ENCODE measurements at places on chromosomes 5 and 9. TPM values are rescaled to one million over a fixed set of nuclear protein-coding genes. Genes with fewer than 3 reads are reported as not detected.
A peak's percentile ranks its signal among the peaks of the same experiment; 100 is the strongest.

GPR150 gene
- 0.26 TPM for total RNA-seq

SPATA31D4 gene
- total RNA-seq: not detected

GRCh38 chr9:98940276-98940675 lies 3.4 kb upstream of the COL15A1 start:
- no peaks in the 10 kb centered on the region for H3K36me3 ChIP-seq
- H3K4me3 ChIP-seq: no peak overlapping the region
- H3K4me1 ChIP-seq: no peaks in the 10 kb centered on the region
- no peak overlapping the region for H3K27ac ChIP-seq

DNA sequence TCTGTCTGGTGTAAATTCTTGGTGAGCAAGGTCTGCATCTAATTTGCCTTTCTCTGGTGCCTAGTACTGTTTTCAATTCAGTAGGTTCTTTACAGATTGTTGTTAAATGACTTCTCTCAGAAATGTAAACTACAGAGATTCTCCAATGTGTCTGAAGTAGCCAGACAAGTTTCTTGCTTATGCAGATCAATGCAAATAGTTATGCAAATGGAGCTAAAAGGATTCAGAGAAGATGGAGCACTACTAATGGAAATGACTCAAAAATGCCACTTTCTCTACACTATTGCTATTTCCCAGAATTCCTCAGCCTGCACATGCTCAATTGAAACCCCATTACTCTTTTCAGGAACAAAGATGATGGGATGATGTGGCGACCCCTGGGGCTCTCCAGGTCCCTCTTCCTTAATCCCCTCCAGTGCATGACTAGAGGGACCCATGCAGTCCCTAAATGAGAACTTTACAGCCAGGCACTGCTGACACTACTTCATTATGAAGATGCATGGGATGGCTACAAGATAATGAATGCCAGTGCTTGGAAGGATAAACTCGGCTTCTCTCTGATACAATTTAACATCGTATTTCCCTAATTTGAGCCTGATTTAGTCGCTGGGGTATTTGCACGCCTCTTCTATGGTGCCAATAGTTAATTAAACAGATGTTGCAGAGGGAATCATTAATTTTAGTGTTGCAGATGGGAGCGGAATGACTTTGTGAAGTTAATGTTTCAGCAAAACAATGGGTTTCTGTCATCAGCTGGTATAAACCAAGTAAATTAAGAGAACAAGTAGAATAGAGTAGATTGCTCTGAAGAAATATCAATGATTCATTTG lies 753.2 kb downstream of the TLR4 start:
- no peaks in the 10 kb centered on the region for H3K27me3 ChIP-seq
- no peak overlapping the region for H3K27ac ChIP-seq
- no peaks in the 10 kb centered on the region for H3K4me1 ChIP-seq
- DNase-seq: no peak
- no peak overlapping the region for H3K4me3 ChIP-seq

DNA sequence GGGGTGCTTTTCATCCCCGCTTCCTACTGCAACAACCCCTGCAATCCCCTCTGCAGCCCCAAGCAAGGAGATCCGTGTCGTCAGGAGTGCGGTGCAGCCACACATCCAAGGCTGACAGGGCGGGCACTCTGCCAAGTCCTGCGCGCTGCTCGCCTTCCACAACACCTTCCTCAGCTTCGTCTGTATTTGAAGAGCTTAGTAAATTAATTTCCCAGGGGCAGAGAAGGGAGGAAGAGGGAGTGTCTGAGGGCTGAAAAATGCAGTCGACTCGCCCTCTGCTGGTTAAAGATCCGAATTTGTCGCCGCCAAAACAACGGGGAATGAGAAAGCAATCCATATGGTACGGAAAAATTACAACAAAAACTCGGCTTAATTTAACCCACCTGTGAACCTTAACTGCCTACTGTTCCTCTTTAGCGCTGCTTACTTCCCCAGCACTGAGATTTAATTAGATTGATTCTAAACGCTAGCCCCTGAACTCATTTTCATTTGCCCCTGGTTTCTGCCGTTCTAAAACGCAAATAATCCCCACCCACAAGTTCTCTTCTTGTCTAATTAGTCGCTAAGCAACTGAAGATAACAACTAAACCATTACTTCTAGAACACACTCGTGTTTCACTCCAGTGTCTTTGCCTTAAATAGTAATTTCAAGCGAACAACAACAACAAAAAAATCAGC lies 10.9 kb upstream of the PCDHB1 start:
- H3K4me1 ChIP-seq: peaks cover 2% of the 10 kb centered on the region
- H3K36me3 ChIP-seq: no peaks in the 10 kb centered on the region
- no peak overlapping the region for H3K27ac ChIP-seq
- no peak for DNase-seq
- peak overlapping the region; percentile 45 for H3K4me3 ChIP-seq
- no peaks in the 10 kb centered on the region for H3K27me3 ChIP-seq

GRCh38 chr9:126219648-126220063 lies 107.0 kb upstream of the MVB12B start:
- no peak overlapping the region for H3K27ac ChIP-seq
- H3K4me1 ChIP-seq: no peaks in the 10 kb centered on the region
- no peaks in the 10 kb centered on the region for H3K36me3 ChIP-seq
- DNase-seq: no peak

Data from adrenal gland (tissue), 19 donors.